Fibroblast of lung (primary cell): ENCODE measurements at places on chromosomes 11 and 22. TPM values are rescaled to one million over a fixed set of nuclear protein-coding genes. Genes with fewer than 3 reads are reported as not detected.

DNA sequence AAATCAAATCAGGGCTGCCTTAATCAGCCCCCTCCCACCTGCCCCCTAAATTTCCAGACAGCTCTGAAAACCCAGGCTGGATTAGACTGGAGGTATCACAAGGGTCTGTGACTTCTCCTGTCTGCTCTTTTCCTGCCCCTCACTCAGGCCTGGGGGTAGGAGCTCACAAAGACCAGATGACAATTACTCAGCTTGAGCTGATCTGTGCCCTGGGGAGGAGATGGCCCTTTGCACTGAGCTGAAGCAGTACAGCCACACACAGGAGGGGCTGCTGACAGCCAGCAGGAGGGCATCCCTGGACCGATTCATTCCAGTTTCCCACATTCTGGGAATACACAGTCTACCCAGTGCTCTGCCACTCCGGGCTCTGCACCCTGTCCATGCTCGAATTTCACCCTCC lies 4.2 kb downstream of the ABCC8 start:
- no peaks in the 10 kb centered on the region for H3K36me3 ChIP-seq
- H3K4me1 ChIP-seq, result no peaks in the 10 kb centered on the region
- peaks cover 7% of the 10 kb centered on the region for H3K27me3 ChIP-seq
- H3K27ac ChIP-seq, result no peak overlapping the region

DNA sequence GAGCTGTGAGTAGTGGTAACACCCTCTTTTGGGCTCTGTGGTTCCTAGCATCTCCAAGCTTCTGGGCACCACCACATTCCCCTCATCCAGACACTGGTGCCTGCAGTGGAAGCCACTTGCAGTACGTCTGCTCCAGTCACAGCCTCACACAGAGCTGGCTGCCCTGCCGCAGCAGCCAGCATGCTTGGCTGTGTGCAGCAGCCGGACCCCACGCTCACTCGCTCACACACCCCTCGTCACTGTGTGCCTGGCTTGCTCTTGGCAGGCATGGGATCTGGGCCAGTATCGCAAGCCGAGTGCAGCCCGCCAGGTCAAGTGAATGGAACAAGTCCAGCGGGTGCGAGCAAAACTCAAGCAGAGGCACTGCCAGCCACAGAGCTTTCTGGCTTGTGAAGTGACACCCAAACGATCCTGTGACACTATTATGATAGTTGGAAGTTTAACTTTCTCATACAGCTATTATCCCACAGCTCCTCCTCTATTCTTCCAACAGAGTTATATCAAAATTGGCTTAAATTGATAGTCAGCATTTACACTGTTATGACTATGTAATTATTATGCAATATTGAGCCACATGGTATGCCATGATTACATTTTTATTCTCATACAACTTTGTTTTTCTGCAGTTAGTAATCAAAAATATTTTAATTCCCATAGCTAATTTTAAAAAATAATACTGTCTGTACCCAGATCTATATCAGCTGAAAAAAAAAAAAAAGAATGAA lies 89.0 kb downstream of the CCDC73 start:
- no peaks in the 10 kb centered on the region for H3K36me3 ChIP-seq
- H3K27ac ChIP-seq, result no peak overlapping the region
- no peaks in the 10 kb centered on the region for H3K27me3 ChIP-seq
- no peak overlapping the region for H3K4me3 ChIP-seq

The DMC1 gene
- 4.0 and 5.1 TPM in 2 replicates for total RNA-seq

The TIRAP gene
- 3.3 and 4.8 TPM in 2 replicates for total RNA-seq

DNA sequence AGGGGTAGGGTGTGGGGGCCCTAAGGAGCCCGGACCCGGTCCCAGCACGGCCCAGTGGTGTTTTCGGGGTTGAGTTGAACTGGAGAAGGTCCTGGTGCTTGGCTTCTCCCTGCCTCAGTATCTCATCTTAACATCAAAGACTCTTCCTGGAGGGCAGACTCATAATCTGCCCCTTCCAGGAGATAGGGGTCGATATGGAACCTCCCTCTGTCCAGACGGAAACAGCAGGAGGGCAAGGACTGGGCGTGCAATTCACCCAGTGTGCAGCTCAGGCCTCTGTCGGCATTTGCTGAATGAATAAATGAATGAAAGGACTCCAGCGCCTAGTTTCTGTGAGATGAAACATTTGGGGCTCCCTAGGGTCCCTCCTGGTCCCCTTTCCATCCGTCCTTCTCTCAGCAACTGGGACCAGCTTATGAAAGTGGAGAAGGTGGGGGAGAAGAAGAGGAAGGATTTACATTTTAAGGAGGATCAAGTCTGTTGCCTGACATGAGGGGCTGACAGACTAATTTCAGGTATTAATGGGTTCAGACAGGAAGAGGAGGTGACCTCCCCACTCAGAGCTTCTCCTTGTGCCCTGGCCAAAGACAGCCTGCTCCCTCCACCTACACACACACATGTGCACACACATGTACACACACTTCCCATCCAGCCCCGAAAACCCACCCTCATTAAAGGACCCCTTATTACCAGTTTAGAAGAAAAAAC lies 1.1 kb upstream of the SHISA8 start:
- H3K4me1 ChIP-seq, result no peaks in the 10 kb centered on the region
- no peak overlapping the region for H3K4me3 ChIP-seq
- H3K27me3 ChIP-seq, result peaks cover 48% of the 10 kb centered on the region
- H3K27ac ChIP-seq, result no peak overlapping the region
- no peaks in the 10 kb centered on the region for H3K36me3 ChIP-seq

- H3K4me1 ChIP-seq, result no peaks in the 10 kb centered on the region
- H3K27ac ChIP-seq, result peak overlapping the region; percentile 33
- H3K4me3 ChIP-seq, result no peak overlapping the region
- no peaks in the 10 kb centered on the region for H3K27me3 ChIP-seq
- peak; percentile 94 for DNase-seq
These were observed 45.6 kb downstream of the DENND5A start for GRCh38 chr11:9219572-9219971.
